ENCODE measurements at places on chromosomes 7 and 10.

DNA sequence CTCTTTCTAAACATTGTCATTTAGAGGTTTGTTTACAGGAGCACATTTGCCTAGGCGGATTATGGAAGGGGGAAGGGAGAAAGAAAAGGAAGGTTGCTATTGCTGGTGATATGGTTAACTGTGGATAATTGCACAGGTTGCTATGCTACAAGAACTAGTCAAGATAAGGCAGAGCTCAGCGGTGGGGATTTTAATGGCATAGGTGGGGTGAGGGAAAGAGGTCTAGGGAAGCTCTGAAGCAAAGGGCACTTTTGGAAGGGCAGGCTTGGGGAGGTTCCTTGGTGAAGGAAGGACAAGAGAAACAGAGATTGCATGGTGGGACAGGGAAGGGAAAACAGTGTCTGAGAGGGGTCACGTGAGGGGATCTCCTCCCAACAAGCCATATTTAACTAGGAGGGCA lies 19.5 kb downstream of the HYAL4 start:
- peak; percentile 5 for DNase-seq

GRCh38 chr7:142496545-142496991 lies 238.7 kb upstream of the PRSS58 start:
- DNase-seq = peak; percentile 33

- no peak for DNase-seq
These were observed 15.9 kb downstream of the FAM53B start for GRCh38 chr10:124728071-124728829.

- DNase-seq = no peak
These were observed 28.3 kb upstream of the CUL1 start for GRCh38 chr7:148670374-148670773.

GRCh38 chr7:132609906-132610520 lies 33.7 kb upstream of the PLXNA4 start:
- no peak for DNase-seq

DNA sequence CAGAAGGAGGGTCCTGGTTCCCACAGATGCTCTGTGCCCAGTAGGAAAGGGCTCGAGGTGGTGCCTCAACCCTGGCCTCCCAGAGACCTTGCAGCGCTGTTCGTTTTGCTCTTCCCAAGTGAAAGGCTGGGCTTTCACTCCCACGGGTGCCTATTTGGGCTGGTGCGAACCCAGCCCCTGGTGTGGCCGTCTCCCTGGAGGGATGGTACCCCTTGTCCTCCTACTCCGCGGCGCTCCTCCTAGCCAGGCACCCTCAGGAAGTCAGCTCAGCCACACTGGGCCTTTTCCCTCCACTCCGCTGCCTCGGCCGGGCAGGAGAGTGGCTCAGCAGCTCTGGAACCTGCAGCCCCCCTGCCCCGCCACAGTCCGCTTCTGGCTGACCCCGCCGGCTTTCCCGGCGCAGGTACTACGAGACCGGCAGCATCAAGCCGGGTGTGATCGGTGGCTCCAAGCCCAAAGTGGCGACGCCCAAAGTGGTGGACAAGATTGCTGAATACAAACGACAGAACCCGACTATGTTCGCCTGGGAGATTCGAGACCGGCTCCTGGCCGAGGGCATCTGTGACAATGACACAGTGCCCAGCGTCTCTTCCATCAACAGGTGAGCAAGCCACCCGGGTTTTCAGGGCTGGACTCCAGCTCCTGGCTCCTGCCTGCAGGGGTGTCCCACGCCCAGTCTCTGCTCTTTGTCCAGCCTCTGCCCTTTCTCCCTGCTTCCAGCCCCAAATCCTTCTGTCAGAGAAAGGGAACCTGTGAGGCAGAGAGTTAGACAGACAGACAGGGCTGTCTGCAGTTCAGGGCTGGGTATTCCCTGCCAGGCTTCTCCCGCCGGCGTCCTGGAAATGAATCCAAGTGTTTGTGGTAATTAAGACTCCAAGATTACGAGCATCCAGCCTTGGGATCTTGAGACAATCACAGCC lies 5.2 kb downstream of the PAX2 start:
- DNase-seq = no peak
